NCI-H1694 treated with DMSO at 0.1 percent for 48 hours (cell line): ENCODE measurements at places on chromosomes 3 and 15.

DNA sequence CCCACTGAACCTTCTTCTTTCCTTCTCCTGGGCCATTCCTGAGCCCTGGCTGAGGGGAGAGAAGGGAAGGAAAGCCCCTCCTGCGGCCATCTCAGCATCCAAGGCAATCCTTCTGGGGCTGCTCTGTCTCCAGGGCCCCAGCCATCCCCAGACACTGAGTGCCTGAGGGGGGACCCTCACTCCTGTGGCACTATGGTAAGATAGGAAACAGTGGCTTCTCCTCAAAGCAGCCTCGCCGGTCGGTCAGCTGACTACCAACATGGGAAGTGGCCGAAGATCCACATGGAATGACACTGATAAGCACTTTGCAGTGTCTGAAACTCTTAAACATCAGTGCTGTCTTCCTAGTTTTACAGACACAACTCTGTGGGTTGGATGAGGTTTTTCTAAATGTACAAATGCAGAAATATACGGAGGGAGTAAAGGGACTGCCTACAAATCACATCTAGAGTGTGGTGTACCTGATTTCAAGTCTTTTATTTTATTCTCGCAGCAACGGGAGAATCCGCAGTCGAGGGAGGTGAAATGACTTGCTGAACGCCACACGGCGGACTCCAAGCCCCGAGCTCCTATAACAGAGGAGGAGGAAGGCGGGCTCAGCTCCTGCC, 973 bp upstream of the ITPKA start:
- no peak for DNase-seq

DNA sequence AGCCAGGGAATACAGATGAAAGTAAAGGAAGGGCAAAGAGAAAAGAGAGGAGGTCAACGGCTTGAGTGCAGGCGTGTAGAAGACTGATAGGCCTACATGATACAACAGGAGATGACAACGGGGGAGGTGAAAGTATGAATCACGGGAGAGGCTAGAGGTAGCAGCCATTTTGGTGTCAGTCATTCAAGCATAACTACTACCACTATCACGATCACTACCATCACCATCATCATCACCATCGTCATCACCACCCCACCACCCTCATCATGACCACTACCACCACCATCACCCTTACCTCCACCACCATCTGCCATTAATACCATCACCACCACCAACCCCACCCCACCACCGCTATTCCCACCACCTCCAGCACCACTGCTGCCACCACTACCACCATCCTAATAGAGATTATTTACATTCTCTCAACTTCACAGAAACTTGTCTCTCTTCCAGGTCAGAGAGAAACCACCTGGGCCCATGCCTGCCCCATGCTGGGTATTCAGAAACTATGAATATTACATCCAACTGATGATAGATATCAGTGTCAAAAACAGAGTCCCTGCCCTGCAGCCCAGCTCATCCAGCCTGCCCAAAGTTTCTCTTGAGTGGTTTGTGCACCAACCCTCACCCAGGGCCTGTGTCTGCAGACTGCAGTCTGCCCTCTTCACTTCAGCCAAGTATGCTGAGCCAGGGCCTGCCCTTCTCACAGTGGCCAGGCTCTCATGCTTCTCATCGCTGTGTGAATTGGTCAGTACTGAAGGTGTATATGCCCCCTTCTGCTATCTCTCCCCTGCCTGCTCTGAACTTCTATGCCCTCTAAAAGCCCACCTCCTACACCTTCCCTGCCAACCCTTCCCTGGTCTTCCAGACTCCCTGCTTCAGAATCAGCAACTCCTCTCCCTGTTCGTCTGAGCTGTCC, 215.6 kb upstream of the TLE3 start:
- no peak for DNase-seq

GRCh38 chr15:28101201-28101600, 2.1 kb upstream of the OCA2 start:
- no peak for DNase-seq

DNA sequence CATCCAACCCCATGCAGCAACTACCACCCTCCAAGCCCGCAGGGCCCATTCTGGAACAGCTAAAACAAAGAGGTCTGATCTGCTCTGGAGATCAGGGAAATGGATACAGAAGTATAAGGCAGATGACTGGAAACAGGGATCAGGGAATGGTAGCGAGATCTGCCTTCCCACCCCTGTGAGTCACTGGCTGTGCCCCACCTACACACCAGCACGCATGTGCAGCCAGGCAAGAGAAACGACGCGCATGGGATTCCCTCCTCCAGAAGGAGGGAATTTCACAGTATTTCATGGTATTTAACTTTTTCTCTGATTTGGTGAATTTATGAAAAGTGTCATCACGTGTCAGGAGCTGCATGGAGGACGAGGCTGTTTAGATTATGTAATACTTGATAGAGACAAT, 116.7 kb downstream of the ARRDC4 start:
- DNase-seq: no peak

DNA sequence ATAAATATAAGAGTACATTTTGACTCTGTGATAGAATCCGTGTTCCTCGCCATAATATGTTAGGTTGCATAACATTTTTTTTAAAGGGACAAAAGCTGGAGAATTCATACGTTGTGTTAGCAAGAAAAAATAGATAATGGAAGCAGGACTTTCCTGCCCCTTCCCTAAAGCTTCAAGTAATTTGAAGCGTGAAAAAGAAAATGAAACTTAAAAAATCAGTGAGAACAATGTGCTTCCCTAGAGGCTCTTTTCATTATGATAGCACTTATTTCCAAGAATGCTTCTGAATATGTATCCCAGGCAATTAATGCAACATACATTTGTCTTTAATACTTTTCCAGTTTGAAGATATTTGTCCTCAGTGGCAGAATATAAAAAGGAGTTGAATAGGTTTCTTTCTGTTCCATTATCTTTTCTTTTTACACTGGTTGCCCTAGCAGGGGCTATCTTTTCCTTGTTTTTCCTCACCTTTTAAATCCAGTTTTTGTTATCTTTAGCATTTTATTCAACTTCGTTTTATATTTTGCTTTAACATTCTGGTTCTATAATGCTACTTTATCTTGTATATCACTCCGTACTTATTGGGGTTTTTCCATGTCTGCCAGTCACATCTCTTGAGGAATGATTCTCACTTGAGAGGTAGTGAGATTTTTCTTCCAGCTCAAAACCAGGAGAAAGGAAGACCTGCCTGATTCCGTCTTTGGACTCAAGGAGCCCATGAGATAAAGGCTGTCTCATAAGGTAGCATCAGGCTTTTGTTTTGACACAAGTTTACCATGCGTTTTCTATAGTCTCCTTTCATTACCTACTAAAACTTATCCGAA, 113.8 kb downstream of the MBNL1 start:
- DNase-seq: no peak

DNA sequence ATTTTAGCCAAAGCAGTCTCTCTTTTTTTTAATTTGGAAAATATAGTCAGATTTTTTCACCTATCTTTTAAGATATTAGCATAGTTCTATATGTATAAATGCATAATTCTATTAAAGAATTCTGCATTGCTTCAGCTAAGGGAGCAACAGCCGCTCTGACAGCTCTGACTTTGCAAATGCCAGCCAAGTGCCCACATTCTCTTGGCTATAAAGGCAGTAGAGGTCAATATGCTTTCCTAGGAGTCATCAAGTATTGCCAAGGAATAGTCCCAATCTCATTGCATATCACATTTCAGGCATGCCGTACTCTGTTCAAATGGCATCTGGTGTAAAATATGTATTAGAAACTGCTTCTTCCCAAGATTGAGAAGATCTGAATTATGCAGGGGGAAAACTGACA, 161.4 kb downstream of the RPLP1 start:
- no peak for DNase-seq

- peak; percentile 78 for DNase-seq
Observed at GRCh38 chr3:183825456-183826161, at the start of gene MAP6D1. MAP6D1 (minus strand) TSS chr3:183825577; CDS start chr3:183825547, 30 bp downstream.

DNA sequence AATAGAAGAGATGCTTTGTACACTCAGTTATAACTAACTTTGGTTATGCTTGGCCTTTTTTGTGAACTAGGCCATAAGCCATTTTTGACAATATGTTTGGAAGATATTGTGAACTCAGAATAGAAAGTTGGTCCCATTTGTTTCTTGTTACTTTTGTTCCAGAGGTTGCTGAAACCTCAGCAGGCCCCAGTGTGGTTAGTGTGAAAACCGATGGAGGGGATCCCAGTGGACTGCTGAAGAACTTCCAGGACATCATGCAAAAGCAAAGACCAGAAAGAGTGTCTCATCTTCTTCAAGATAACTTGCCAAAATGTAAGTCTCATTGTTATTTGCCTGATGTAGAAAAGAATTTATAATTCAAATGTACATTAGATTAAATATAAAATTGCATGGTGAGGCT, 5.7 kb downstream of the ALAS1 start:
- no peak for DNase-seq

- no peak for DNase-seq
Observed at GRCh38 chr3:143581972-143582722, 266.1 kb downstream of the SLC9A9 start.

DNA sequence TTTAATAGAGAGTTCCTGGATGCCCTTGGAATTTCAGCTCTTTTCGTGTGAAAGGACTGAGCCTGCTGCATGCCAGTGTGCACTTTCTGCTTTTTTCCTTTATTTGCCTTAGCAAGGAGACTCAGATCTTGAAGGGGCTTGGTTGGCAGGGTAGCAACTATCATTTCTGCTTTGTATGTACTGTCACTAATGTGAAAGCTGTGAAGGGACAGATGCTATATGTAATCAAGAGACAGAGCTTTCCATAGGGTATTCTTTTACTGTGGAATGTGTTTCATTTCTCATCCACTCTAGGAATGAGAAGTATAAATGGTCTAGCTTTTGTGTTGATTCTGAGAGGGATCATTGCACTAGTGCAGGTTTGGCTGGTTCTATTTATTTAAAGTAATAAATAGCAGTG, 332.5 kb upstream of the MANF start:
- no peak for DNase-seq

DNA sequence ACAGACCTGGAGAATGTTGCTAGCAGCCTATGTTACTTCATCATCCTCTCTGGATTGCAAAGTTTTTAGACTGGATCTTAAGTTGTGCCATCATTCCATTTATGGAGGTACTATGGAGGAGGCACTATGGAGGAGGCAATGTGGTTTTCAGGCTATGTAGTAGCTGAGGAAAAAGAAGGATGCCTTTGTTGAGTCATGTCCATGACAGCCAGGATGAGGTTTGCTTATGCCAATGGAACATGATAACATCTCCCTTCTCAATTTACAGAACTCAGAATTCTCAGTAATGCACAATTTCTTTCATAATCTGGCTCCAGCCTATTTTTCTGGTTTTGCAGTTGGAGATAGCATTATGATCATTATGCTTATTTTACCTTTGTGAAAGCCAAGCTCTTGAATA, 65.9 kb upstream of the TMEM108 start:
- DNase-seq: no peak

GRCh38 chr15:62052713-62053112, 7.5 kb downstream of the VPS13C start:
- no peak for DNase-seq

DNA sequence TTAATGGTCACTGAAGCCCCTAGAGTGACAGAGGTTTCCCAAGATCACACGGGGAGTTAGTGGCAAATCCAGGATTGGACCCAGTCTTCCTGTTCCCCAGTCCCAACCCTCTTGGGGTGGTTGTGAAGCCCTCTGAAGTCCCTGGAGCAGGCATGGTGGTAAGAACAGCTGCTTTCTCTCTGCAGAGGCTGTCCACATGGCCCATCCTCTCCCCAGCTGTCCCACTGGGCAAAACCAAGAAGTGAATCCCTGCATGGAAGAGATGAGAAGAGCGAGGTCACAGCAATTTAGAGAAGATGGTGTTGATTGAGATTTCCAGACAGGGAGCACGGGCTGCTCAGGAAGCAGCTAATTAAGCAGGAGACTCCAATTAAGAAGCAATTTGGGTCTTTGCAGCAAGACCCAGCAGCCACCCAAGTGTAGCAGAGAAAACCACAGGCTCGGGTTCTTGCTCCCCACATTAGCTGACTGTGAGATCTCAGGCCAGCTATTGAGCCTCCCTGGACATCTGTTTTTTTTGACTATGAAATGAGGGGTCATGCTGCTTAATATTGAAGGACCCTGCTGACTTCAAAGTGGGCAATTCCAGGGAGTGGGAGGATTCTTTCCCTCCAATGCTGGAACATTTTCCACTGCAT, 14.8 kb upstream of the HDAC11 start:
- no peak for DNase-seq

- DNase-seq: no peak
Observed at GRCh38 chr3:71245971-71246880, 337.3 kb downstream of the FOXP1 start.

- no peak for DNase-seq
Observed at GRCh38 chr3:49723296-49723627, 489 bp downstream of the GMPPB start.

- DNase-seq: no peak
Observed at GRCh38 chr3:59406943-59407342, 357.1 kb upstream of the CFAP20DC start.

DNA sequence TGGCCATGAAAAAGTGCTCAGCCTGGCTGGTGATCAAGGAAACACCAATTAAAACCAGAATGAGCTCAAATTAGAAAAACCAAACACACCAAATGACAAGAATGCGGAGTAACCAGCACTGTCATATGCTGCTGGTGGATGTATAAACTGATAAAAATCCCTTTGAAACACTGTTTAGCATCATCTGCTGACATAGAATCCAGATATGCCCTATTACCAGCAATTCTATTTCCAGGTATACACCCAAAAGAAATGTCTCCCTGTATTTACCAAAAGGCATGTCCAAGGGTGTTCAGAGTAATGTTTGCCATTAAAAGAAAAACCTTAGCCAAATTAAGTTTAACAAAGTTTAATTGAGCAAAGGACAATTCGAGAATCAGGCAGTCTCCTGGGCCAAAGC, 138.6 kb downstream of the FMN1 start:
- DNase-seq: no peak

DNA sequence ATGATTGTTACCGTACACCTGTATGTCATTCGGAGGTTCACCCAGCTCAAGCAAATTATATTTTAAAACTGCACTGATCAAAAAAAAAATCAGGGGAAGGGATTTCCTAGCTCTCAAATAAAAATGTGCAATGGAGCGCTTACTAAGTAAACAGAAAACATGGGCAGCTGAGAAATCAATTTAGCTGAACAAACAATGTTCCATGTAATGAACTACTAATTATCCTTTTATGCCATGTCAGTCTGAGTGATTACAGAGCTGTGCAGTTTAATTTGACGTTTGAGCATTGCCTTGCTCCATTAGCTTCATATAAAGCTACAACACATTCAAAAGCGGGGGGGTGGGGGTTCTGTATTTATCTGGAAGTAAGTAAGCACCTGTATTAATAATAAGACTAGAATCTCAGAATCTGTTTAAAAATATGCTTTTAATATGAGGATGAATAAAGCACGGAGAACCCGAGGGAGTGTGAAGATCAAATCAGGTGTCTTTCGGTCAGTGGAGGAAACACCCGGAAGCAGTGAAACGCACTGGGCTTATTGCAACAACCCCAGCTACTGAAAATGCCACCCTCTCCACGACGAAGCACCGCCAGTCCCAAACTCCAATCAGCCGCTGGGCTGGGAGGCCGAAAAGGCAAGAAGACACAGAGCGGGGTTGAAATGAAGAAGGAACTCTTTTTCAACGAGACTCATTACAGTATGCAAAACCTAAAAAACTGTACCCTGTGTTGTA, 196.5 kb upstream of the ATP11B start:
- DNase-seq: peak; percentile 62

GRCh38 chr15:48682942-48683651, 37.6 kb upstream of the FBN1 start:
- DNase-seq: no peak

- no peak for DNase-seq
Observed at GRCh38 chr3:183439515-183439914, 11.1 kb upstream of the MCF2L2 start.
